Bronchial epithelial cell (primary cell): ENCODE measurements at places on chromosomes 2 and 18. TPM values are rescaled to one million over a fixed set of nuclear protein-coding genes. Genes with fewer than 3 reads are reported as not detected.

DNA sequence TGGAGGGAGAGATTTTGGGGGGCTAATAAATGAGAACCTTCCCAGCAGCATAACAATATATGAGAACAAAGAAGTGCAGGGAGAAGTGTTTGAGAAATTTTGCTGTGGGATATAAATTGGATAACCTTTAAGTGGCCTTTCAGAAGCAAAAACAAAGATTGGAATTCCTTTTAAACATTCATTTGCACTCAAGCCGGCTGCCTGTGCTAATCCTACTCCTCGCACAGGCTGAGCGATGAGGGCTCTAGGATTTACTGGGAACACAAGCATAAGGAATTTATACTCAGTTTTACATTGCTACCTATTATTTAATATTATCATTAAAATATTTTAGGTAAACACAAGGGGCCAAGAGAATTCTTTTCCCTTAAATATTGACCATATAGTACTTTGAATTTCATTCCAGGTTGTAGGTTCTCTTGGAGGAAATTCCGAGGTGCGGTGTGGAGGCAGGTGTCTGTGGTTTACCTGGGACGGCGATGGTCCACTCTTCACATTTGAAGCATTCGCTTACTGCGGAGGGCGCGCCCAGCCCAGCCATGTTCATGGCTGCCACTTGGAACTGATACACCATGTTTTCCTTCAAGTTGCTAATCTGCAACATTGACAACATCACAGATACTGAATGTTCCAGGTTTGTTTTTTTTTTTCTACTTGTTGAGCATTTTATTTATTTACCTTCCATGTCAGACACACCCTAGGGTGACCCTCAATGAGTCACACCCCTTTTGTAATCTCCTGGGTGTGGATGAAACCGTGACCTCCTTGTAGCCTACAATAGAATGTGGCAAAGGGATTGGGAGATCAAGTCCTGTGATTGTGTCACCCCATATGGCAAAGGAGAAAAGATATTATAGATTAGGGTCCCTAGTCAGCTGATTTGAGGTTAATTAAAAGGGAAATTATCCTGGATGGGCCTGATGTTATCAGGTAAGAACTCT, 100.1 kb downstream of the MYOM1 start:
- DNase-seq, result peak; percentile 83

GRCh38 chr2:26483957-26484565, 6.1 kb upstream of the OTOF start:
- DNase-seq, result no peak

DNA sequence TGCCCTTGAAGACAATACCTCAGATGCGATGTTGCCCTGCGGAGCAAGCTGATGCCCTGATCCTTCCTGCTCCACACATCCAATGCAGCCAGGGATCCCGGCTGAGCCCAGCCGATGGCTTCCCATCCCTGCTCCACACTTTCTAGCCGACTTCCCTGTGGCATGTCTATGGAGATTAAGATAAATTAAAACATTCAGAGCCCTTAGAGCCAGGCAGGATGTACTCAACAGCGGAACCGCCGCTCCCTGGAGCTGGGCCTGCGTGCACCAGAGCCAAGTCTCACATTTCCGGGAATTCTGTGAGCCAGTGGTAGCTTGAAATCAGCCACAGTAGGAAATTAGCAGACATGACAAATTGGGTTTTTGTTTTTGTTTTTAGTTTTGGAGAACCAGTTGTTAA, 620.6 kb downstream of the GALR1 start:
- no peak for DNase-seq

DNA sequence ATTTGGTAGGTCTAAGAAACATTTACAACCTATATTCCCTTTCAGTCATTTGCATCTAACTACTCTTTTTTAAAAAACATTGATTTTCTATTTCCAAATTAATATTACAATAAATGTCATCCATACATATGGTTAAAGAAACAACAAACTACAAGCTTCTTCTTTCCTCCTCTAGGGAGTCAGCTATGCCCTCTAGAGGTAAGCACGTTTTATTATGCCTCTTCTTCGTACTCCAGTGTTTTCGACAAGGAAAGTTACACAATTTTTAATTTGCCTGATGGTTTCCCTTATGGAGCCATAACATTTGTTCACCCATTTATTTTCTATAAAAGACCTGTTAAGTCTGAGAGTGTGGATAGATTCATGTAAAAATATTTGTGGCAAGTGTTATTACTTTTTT, 183.4 kb upstream of the CDH7 start:
- peak; percentile 56 for DNase-seq

DNA sequence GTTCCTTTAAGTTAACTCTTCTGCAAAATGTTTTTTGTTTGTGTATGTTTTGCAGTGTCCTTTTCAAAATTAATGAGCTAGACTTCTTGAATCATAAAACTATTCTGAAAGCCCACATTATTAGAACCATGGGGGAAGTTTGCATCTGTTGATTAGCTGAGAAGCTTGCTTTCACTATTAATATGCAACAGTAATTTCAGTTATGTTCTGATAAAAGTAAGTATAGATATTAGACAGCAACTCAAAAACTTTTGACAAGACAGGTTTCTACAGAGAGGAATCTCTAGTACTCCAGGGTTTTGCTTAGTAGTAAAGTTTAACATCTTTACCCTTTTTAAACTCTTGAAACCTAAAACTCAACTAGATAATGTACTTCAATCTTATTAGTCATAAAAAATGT, 147.8 kb downstream of the UBE2E3 start:
- no peak for DNase-seq

CHRNA1 gene
- total RNA-seq, result not detected in 2 replicates

GRCh38 chr18:14075196-14075595, 57.0 kb downstream of the ZNF519 start:
- no peak for DNase-seq

- DNase-seq, result no peak
Measured at GRCh38 chr2:240170354-240170735, 29.9 kb upstream of the OTOS start.

ACMSD gene
- total RNA-seq, result not detected in 2 replicates

DNA sequence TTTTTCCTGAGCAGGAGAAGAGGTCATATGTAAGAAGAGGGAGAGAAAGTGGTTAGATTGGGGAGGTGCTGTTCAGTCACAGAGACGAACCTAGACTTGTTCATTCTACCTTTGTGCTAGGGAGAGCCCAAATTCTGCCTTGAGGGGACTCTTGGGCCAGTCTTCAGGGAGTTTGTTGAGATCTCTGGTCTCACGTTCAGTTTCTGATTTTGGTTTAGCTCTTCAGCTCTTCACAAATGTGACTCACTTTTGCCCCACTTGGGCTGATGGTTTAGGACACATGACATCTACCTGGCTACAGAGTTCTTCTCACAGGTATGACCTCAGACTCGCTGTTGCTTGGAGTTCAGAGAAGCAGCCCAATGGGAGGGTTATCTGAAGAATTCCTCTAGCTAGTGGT, 49.2 kb upstream of the DARS1 start:
- DNase-seq, result no peak

PLCD4 gene
- 0.53 and 1.2 TPM in 2 replicates for total RNA-seq
